ENCODE measurements at places on chromosomes 12 and 14. TPM values are rescaled to one million over a fixed set of nuclear protein-coding genes. Genes with fewer than 3 reads are reported as not detected.

The UNC79 gene
- 1.1 TPM for polyA plus RNA-seq

The COX6A1 gene
- polyA plus RNA-seq, result 366 TPM

The MUCL1 gene
- polyA plus RNA-seq, result 0.58 TPM

The BEST3 gene
- not detected for polyA plus RNA-seq

The MYF6 gene
- polyA plus RNA-seq, result not detected

The GLS2 gene
- polyA plus RNA-seq, result 0.92 TPM

- no peak for DNase-seq
These were observed 122.1 kb downstream of the MED13L start for GRCh38 chr12:116155383-116155782.

GRCh38 chr12:93127582-93128331 lies 198.7 kb upstream of the EEA1 start:
- peak; percentile 70 for DNase-seq

GRCh38 chr14:58607952-58608317 lies 29.8 kb upstream of the DACT1 start:
- DNase-seq, result no peak

DNA sequence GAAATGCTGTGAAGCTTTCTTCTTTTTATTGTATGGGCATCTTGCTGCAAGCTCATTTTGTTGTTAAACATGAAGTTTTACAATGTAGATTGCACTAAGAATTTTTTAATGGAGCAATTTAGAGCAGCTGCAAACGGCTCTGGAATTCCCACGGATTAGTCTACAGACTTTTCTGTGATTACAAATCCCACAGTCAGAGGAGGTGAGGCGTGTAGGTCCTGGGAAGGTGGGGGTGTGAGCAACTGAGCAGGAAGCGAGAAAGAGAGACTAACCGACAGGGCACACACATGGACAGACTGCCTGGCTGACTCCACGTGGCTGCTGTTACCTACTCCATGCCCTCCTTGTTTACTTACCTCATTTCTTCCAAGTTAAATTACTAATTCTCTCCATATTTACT lies 348.5 kb downstream of the NPAS3 start:
- DNase-seq, result no peak

GRCh38 chr14:24279301-24280186 lies 8.1 kb upstream of the RABGGTA start:
- no peak for DNase-seq

DNA sequence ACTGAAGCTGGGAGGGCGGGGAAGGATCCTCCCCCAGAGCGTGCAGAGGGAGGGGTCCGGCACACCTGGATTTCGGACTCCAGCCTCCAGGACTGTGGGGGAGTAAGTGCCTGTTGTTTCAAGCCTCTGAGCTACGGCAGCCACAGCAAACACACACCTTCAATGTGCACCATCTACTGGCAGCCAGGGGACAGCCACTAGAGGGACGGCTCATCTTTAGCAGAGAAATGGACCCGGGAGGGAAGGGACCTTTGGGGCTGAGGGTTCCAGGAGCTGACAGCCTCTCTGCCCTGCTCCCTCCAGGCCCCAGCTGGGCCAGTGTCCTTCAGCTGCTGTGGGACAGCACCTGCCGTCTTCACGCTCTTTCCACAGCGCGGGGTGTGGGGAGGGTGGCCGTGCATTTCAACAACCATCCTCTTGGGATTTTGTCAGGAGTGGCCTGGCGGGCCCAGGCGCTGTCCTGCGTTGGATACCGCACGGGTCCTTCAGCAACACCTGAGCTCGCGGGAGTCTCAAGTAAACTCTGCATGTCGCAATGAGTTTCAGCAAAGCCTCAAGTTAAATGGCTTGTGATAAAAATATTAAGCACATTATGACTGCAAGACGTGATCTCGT lies 209.2 kb upstream of the C14orf180 start:
- DNase-seq, result no peak

DNA sequence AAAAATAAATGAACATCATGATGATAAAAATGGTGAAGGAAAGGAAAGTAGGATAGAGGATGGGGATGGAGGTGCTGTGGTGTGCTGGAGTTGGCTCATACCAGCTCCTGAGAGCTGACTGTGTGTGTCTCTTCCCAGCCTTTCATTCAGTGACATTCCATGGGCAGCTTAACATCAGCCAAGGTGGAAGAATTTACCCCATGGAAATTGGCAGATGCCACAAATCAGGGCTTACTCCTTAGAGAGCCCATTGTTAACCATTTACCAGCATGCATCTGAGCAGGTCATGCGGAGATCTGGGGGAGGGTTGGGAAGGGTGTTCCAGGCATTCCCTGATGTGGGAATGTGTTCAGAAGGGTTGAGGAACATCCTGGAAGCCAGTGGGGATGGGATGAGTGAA lies 164.7 kb upstream of the MYL2 start:
- no peak for DNase-seq

DNA sequence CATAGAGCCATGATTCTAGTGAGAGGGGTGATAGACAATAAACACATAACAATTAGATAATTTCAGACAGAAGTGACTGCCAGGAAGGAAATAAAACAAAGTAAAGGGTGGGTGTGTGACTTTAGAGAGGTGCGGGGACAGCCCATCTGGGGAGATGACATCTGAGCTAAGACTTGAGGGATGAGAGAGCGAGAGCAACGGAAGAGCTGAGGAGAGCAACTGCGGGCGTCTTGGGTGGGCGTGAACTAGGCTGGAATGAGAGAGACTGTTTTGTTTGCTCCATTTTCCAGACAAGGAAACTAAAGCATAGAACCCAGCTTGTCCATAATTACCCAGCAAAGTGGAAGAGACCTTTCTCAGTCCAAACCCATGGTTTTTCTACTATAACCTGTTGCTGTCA lies 25.3 kb downstream of the NRXN3 start:
- DNase-seq, result no peak

GRCh38 chr12:90062799-90063198 lies 354.2 kb upstream of the ATP2B1 start:
- DNase-seq, result no peak

- DNase-seq, result no peak
These were observed 19.9 kb upstream of the MSI1 start for GRCh38 chr12:120388691-120389481.

DNA sequence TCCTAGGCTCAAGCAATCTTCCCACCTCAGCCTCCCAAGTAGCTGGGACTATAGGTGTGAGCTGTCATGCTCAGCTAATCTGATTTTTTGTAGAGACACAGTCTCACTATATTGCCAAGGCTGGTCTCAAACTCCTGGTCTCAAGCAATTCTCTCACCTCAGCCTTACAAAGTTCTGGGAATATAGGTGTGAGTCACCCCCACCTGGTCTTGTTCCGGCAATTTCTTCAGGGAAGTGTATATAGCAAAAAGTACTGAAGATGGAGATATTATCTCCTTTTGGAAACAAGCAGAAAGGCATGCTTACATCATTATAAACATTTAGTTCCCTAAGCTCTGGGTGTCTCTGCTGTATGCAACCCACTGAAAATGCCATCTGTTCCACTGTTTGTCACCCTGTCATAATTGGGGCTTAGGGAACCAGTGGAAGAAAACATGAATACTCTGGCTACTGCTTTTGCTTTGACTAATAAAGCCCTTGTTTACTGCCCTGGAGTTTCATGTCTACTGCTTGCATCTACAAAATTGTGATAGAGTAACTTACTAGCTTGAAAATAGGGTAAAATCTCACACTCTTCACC lies 940.2 kb downstream of the GALC start:
- DNase-seq, result no peak
